ENCODE measurements at places on chromosomes 7 and 10. TPM values are rescaled to one million over a fixed set of nuclear protein-coding genes. Genes with fewer than 3 reads are reported as not detected.

The NUTM2E gene
- total RNA-seq = not detected

The PCDH15 gene
- total RNA-seq = not detected

The SPDYE16 gene
- total RNA-seq = not detected

The COX15 gene
- 41.4 TPM for total RNA-seq

The VGF gene
- total RNA-seq = 45.2 TPM

The NUDT13 gene
- total RNA-seq = 2.5 TPM

The LRRC17 gene
- total RNA-seq = 20.8 TPM

The FZD8 gene
- 55.9 TPM for total RNA-seq

The COPS6 gene
- 155 TPM for total RNA-seq

The HOXA1 gene
- total RNA-seq = 1.3 TPM

The SLC13A1 gene
- not detected for total RNA-seq

The FKBP6 gene
- not detected for total RNA-seq

The SORCS1 gene
- 0.40 TPM for total RNA-seq

The NEUROD6 gene
- total RNA-seq = not detected

The FOXI2 gene
- not detected for total RNA-seq

The TMEM184A gene
- 1.5 TPM for total RNA-seq

The NEBL gene
- 0.42 TPM for total RNA-seq

The HMX3 gene
- not detected for total RNA-seq

The PON1 gene
- not detected for total RNA-seq

The NUDT5 gene
- total RNA-seq = 139 TPM

The CTAGE8 gene
- total RNA-seq = not detected

The SSMEM1 gene
- not detected for total RNA-seq

The CCDC186 gene
- 6.7 TPM for total RNA-seq

The CCL24 gene
- total RNA-seq = not detected

The SPRN gene
- not detected for total RNA-seq
